ENCODE measurements at places on chromosomes 5 and 9.

GRCh38 chr9:128203707-128204551 is 750 bp downstream of the DNM1 start:
- peak; percentile 18 for DNase-seq

- DNase-seq: no peak
These were observed 68.7 kb downstream of the INSYN2B start for GRCh38 chr5:169911448-169912212.

DNA sequence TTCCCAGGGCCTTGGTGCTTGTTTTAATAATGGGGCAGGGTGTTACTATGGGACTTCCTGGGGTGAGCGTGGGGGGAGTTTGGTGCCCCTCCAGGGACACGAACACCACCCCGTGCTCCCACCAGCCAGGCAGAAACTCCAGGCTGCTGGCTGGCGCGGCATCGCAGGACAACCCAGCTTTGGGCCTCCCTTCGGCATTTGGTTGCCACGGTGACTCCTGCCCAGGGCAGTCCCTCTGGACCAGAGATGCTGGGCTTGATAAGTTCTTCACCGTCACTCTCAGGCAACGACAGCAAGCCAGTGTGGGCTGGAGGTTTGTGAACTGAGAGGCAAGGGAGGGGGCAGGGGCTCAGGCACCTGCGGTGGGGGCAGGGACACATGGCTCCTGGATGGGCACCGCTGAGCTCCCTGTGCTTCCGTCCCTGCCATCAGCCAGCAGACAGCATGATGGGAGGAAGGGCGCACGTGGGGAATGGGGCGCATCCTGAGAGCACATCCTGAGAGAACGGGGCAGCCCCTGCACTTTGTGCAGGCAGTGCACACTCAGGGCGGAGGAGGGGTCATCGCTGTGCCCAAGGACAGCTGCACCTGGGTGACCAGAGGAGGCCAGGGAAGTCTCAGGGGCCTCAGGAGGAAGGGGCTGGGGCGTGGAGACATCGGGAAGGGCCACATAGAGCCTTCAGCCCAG is 116.4 kb downstream of the RXRA start:
- DNase-seq: no peak

- no peak for DNase-seq
These were observed 412.1 kb upstream of the CDH10 start for GRCh38 chr5:25056836-25057235.

DNA sequence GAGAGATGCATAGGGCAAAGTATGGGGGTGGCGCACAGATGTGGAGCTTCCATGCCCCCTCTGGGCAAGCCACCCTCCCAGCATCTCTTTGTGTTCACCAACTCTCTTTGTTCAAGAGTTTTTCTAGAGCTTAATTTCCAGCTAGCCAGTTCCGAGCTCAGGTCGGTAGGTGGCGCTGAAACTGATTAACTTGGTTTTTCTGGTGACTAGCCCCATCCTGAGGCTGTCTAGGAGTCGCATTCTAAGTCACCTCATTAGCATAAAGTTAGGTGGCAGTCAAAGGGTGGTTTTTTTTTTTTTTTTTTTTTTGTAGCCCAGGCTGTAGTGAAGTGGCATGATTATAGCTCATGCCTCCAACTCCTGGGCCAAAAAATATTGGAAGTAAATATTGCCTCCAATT is 476.4 kb downstream of the KDM4C start:
- no peak for DNase-seq

DNA sequence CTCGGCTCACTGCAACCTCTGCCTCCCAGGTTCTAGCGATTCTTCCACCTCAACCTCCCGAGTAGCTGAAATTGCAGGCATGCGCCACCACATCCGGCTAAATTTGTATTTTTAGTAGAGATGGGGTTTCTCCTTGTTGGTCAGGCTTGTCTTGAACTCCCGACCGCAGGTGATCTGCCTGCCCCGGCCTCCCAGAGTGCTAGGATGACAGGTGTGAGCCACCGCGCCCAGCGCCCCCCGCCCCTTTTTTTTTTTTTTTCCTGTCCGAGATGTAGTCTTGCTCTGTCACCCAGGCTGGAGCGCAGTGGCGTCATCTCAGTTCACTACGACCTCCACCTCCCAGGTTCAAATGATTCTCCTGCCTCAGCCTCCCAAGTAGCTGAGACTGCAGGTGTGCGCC is 6.6 kb downstream of the ATP6V1G1 start:
- no peak for DNase-seq

- no peak for DNase-seq
These were observed 54.1 kb upstream of the PDE8B start for GRCh38 chr5:77156379-77156778.

- DNase-seq: no peak
These were observed 19.7 kb downstream of the TUSC1 start for GRCh38 chr9:25658571-25658970.

DNA sequence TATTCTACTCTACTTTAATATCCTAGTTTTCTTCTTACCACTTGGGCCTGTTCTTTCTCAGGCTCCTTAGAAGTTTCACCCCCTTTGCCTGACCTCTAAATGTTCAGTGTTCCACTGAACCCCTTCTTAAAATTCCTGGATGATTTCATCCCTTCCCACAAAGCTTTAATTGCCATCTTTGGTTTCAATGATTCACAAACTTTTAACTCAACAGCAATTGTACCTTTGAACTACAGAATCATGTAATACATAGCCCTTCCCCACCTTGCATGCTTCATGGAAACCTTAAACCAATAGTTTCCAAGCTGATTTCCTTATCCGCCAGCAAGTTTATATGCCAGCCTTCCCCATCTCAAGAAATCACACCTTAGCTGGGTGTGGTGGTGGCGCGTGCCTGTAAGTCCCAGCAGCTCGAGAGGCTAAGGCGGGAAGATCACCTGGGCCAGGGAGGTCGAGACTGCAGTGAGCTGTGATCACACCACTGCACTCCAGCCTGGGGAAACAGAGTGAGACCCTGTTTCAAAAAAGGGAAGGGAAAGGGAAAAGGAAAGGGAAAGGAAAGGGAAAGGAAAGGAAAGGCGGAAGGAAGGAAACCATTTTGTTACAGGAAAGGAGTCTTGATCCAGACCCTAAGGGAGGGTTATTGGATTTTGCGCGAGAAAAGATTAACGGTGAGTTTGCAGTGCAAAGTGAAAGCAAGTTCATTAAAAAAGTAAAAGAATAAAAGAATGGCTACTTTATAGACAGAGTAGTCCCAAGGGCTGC is 1023.7 kb upstream of the DMAC1 start:
- DNase-seq: no peak

DNA sequence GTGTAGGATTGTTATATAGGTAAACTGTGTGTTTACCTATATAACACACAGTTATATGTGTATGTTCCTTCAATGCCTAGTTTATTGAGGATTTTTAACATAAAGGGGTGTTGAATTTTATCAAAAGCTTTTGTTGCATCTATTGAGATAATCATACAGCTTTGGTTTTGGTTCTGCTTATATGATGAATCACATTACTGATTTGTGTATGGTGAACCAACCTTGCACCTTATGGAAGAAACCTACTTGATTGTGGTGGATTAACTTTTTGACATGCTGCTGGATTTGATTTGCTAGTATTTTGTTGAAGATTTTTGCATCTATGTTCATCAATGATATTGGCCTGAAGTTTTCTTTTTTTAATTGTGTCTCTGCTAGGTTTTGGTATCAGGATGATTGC is 194.9 kb downstream of the TMEM167A start:
- no peak for DNase-seq

DNA sequence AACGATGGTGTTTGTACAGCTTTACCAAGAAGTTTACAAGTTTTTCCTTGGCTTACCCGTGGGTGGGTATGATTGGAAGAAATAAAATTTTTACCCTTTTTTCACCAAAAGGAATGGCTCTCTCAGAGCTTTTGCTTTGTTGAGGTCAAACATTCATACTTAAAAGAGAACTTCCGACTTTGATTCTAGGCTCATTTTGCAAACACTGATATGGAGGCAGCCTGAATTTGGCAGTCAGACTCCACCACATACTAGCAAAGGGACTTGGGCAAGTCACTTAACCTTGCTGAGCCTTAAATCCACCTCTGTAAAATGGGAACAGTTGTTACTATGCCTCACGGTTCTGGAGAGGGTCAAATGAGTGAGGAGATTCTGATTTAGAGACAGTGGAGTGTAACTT is 153.5 kb downstream of the PRKACG start:
- DNase-seq: no peak

- DNase-seq: no peak
These were observed 100.6 kb downstream of the ANGPTL2 start for GRCh38 chr9:127021664-127022363.

DNA sequence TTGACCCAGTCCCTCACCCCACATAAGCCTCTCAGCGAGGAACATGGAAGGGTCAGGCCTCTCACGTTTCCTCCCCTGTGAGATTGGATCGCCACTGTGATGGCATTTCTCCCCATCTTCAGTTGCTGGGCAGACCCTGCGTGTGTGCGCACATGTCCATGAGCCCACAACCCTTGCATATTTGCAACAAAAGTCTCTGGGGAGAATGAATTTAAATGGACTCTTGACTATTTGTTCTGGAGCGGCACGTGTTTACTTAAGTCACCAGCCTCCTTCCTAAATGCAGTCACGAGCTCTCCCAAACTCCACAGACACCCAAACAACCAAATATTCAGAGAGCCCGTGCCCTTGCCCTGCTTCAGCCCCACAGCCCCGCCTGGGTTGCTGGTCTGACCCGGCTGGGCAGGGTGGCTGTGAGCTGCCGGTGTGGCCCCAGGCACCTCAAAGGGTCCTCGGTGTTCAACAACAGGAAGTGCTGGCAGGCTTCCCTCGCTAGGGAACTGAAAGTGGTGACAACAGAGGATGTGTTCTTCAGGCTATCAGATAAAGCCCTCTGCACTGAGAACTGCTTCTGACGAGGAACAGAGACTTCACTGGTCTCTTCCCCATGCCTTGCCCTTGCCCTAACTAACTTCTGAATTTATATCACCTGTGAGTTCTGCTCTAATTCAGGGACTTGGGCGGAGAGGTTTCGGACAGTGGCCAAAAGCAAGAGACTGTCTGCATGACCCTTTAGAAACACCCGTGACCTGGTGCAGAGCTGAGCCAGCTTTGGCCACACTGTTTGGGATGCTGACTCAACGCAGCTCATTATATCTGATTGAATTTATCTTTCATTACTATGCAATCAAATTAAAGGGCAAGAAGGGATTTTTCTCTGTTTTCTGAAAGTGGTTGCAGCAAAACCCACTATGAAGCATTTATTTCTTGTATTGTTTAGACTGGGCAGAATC is 19.2 kb upstream of the CD180 start:
- DNase-seq: peak; percentile 79

GRCh38 chr5:177484902-177485549 is 11.6 kb upstream of the DBN1 start:
- DNase-seq: no peak

GRCh38 chr9:95090023-95090791 is 227.3 kb downstream of the FANCC start:
- no peak for DNase-seq

- DNase-seq: no peak
These were observed 17.9 kb downstream of the SLCO4C1 start for GRCh38 chr5:102278231-102278630.

DNA sequence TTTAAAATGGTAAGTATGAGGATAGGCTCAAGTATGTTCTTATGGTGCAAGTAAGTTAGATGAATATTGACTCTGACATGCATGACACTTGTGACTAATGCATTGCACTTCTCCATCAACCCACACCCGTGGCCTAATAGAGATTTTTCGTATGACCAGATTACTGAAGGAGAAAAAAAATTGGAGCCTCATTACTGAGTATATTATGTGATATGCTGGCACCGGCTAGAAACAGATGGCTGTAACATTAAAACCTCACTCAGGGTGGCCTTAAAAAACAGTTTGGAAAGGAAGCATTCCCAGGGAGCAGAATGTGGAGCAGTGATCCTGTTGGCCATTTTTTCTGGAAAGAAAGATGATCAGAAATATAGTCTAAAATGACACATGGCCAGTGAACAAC is 766.4 kb downstream of the PRELID2 start:
- DNase-seq: no peak

GRCh38 chr9:135736272-135736978 is 34.4 kb downstream of the KCNT1 start:
- no peak for DNase-seq

DNA sequence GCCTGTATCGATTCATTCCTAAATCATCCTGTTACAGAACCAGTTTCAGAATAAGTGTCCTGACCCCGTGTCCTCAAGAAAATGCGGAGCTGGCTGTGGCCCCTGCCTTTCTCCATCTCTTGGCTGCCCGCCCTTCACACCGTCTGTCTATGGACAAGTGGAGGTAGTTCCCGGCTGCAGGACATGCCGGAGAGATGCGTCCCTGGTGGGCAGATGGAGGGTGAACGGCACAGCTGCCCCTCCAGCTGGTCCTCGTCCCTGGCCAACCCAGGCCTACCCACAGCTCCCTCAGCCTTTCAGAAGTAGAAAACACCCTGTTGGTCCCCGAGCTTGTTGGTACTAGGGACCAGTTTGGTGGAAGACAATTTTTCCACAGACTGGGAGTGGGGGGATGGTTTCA is 14.8 kb upstream of the EXOC3 start:
- no peak for DNase-seq

DNA sequence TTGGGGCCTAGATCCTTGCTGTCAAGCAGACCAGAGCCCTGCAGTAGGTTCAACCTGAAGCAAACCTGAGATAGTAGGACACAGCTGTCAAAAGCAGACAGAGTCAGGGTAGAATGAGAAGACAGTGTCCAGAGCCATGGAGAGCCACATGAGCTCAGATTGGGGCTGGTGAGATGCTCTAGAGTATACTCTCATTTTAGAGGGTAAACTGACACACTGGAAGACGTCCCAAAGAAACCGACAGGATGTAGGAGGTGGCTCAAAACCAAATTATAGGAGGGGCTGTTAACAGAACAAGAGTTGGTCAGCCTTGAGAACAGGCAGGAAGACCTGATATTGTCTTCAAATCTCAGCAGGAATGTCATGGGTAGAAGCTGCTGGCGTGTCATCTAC is 11.5 kb downstream of the CCDC69 start:
- DNase-seq: no peak

DNA sequence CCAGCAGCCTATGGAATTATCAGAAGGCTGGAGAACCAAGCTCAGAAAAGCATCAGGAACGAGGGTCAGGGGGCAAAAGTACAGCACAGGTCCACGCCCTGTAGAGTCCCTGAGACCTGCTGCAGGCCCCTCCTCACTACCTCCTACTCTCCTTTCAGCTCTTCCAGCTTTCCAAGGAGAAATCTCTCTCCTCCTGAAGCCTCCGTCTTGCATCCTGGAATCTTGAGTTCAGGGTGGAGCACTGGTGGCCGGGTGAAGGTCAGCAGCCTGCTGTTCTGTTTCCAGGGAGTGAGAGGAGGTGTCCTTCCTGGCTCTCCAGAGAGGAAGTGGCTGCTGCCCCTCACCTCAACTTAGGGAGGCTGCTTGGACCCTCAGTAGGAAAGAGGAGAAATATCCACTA is 342.3 kb downstream of the ZSWIM6 start:
- no peak for DNase-seq

DNA sequence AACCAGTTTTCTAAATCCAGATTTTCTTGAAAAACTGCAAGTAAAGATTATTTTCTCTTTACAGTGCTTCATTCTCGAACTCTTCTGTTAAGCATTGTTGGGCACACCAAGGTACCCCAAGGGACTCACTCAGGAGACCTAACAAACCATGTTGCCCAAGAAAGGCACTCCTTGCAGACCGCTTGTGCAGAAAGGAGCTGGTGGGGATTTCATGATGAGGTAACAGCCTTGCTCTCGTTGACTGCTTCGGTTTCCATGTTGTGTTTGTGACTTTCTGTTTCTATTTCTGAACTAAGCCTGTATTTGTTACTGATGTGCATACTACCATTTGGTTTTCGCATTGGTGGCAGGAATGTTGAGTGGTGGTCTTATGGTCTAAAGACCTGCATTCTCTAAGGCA is 266.6 kb upstream of the DAP start:
- DNase-seq: no peak

All from CD4-positive, alpha-beta T cell treated with Interleukin-10 for 1 hour (primary cell).